Activated CD4-positive, alpha-beta T cell treated with anti-CD3 and anti-CD28 coated beads for 36 hours (primary cell): ENCODE measurements at places on chromosomes 7 and 10. TPM values are rescaled to one million over a fixed set of nuclear protein-coding genes. Genes with fewer than 3 reads are reported as not detected.

Gene PAX2
- 0.09 TPM for total RNA-seq

Gene GNAT3
- total RNA-seq = not detected

Gene FBXL13
- total RNA-seq = 0.83 TPM

Gene MYL7
- total RNA-seq = not detected

Gene HOXA10
- not detected for total RNA-seq

Gene GIMAP8
- total RNA-seq = 7.7 TPM

DNA sequence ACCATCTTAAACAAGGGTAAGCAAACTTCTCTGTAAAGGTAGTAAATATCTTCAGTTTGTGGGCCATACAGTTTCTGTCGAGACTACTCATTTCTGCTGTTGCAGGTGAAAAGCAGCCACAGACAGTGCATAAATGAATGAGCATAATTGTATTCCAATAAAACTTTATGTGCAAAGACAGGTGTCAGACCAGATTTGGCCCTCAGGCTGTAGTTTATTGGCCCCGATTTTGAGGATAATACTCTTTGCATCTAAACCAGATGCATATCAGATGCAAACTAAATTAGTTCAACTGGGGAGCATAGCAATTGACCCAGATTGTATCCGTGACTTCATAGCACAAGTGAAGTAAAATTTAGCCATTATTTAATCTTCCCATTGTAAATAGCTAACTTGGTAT, 70.0 kb downstream of the SNX10 start:
- H3K4me1 ChIP-seq = peaks cover 5% of the 10 kb centered on the region
- no peak overlapping the region for H3K4me3 ChIP-seq
- no peaks in the 10 kb centered on the region for H3K27me3 ChIP-seq

DNA sequence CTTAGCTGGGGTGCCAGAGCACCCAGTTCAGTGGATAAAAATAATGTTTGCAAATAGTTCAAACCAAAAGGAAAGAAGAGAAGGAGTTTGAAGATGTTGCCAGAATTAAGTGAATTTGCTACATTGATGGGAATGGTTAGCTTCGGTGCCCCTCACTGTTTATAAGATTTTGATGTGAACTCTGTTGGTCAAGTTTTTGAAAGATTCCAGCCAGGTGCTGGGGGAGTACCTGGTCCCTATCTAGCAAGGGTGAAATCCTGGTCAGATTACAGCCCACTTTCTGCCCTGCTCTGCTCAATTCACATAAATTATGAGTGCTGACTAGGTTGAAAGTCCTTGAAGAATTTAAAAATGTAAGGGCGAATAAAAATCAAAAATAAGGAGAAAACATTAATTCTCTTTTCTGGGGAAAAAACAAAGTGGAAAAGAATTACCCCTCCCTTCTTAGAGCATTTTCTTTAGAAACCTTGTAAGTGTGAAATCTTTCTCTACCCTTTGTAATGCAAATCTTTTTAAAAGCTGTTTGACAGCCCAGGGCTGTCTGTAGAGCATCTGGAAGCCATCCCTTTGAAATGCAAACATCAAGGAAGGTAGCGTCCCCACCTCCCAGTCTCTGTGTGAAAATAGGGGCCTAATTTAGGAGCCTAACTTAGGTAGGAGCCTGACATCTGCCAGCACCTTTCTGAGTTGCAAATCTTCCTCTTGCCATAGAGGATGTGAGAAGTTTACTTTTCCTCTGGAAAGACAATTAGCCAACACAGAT, 1.4 kb upstream of the GIMAP5 start:
- H3K4me3 ChIP-seq = peak overlapping the region; percentile 86
- no peak for DNase-seq
- no peaks in the 10 kb centered on the region for H3K27me3 ChIP-seq
- peaks cover 29% of the 10 kb centered on the region for H3K36me3 ChIP-seq
- peak overlapping the region; percentile 98 for H3K27ac ChIP-seq
- H3K4me1 ChIP-seq = peaks cover 70% of the 10 kb centered on the region

GRCh38 chr7:121744319-121744718, 128.6 kb upstream of the PTPRZ1 start:
- no peaks in the 10 kb centered on the region for H3K27me3 ChIP-seq
- no peaks in the 10 kb centered on the region for H3K36me3 ChIP-seq
- no peak overlapping the region for H3K4me3 ChIP-seq
- H3K27ac ChIP-seq = no peak overlapping the region
- no peaks in the 10 kb centered on the region for H3K4me1 ChIP-seq

- DNase-seq = no peak
- H3K27me3 ChIP-seq = no peaks in the 10 kb centered on the region
- H3K27ac ChIP-seq = no peak overlapping the region
- H3K4me3 ChIP-seq = no peak overlapping the region
Observed at GRCh38 chr10:75950997-75951589, 519.7 kb downstream of the LRMDA start.

DNA sequence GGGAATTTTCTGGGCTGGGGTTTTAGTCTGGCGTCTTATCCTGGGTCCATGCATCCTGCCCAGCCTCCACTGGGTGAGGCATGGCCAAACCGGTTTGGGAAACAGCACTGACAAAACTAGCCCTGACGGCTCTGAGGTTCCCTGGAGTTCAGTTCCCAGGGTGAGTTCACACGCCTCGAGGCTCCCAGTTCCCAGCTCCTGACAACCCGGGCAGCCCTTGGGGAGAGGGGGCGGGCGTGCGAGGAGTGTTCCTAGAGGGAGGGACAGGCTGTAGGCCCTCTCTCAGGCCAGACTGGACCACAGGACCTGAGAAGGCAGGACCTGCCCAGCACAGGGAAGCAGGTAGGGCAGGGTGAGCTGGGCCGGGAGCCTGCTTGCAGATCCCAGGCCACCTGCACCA, 82.3 kb upstream of the PPIF start:
- H3K27me3 ChIP-seq = no peaks in the 10 kb centered on the region
- DNase-seq = no peak
- H3K4me1 ChIP-seq = peaks cover 21% of the 10 kb centered on the region
- no peaks in the 10 kb centered on the region for H3K36me3 ChIP-seq

DNA sequence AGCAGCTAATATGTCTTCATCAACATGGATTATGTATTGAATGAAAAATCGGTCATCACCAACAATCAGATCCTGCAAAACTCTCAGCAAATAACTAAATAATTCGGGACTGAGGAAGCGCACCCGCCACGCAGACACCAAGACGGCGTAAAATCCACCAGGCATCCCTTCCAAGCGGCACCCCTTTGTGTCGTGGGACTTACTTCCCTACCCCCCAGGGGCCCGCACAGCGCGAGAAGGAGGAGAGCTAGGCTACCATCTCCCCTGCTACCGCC, 721 bp downstream of the ARL3 start:
- H3K27me3 ChIP-seq = no peaks in the 10 kb centered on the region
- H3K4me3 ChIP-seq = peak overlapping the region; percentile 82
- peak overlapping the region; percentile 63 for H3K27ac ChIP-seq

DNA sequence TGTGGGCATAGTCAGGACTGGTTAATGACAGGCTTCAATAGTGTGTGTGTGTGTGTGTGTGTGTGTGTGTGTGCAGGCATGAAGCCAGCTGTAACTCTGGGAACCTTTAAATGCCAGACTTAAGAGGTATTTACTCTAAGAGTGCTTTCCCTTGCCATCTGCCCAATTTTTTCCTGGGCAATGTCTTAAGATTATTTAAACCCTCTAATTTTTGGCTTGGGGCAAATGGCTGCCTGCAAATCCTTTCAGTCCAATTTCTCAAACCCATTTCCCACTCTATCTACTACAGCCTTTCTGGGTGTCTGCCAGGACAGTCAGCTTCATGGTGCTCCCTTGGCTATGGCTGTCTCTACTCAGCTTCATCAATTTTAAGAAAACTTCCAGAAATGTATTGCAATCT, 62.6 kb upstream of the C1GALT1 start:
- no peaks in the 10 kb centered on the region for H3K4me1 ChIP-seq
- no peaks in the 10 kb centered on the region for H3K36me3 ChIP-seq

- H3K36me3 ChIP-seq = no peaks in the 10 kb centered on the region
- no peak overlapping the region for H3K4me3 ChIP-seq
- no peaks in the 10 kb centered on the region for H3K4me1 ChIP-seq
- H3K27me3 ChIP-seq = no peaks in the 10 kb centered on the region
- no peak overlapping the region for H3K27ac ChIP-seq
Observed at GRCh38 chr7:26135551-26135950, 16.4 kb upstream of the NFE2L3 start.

GRCh38 chr10:89337484-89337883, 9.7 kb downstream of the IFIT3 start:
- no peak overlapping the region for H3K27ac ChIP-seq
- H3K27me3 ChIP-seq = peaks cover 5% of the 10 kb centered on the region
- H3K4me3 ChIP-seq = no peak overlapping the region
- H3K36me3 ChIP-seq = peaks cover 21% of the 10 kb centered on the region

DNA sequence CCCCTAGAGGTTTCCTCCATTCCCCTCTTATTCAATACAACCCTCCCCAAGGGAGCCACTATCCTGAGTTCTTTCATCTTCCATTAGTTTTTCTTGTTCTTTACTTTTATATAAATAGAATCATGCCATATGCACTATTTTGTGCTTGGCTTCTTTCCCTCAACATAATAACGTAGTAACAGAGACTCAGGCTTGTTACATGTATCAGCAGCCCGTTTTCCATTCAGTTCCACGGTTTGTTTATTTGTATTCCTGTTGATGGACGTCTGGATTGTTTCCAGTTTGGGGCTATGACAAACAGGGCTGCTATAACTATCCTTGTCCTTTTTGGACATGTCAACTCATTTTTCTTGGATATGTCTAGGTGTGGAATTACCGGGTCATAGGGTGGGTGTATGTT, 264.4 kb upstream of the MKI67 start:
- no peaks in the 10 kb centered on the region for H3K36me3 ChIP-seq
- no peak for DNase-seq
- H3K27ac ChIP-seq = no peak overlapping the region
- H3K4me1 ChIP-seq = no peaks in the 10 kb centered on the region
- H3K4me3 ChIP-seq = no peak overlapping the region

GRCh38 chr10:118516716-118517115, 78.7 kb downstream of the PRLHR start:
- H3K4me3 ChIP-seq = no peak overlapping the region
- DNase-seq = no peak
- peaks cover 14% of the 10 kb centered on the region for H3K27me3 ChIP-seq
- no peak overlapping the region for H3K27ac ChIP-seq

GRCh38 chr10:110442746-110443145, 55.0 kb upstream of the DUSP5 start:
- no peaks in the 10 kb centered on the region for H3K36me3 ChIP-seq
- DNase-seq = peak; percentile 4
- H3K4me3 ChIP-seq = no peak overlapping the region
- H3K27ac ChIP-seq = no peak overlapping the region
- H3K27me3 ChIP-seq = peaks cover 4% of the 10 kb centered on the region

DNA sequence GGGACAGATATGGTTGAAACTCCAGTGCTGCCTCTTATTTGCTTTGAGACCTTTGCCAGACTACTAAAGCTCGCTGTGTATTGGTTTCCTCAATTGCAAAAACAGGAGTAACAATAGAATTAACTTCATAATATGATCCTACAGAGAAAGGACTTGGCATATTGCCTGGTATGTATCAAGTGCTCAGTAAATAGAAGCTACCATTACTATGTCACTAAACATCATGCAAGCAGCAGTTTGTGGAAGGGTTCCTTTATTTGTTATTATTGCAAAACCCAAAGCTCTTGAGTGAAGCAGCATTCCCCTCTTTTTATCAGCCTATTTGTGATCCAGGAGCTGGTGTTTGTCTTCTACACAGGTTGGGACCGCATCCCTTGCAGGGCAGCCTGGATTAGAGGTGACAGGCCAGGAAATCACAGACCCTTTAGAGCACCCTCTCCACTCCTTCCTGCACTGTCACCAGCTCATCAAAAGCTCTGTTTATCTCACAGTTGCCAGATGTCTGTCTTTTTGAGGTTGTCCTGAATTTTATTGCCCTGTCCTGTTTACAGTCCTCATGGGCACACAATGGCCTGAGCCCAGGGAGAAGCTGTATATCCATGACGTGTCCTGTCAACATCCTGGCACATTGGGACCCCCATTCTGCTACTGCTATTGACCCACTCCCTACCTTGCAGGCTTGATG, 121.5 kb downstream of the SNX10 start:
- H3K27me3 ChIP-seq = peaks cover 11% of the 10 kb centered on the region
- H3K27ac ChIP-seq = no peak overlapping the region
- H3K4me3 ChIP-seq = no peak overlapping the region
- H3K4me1 ChIP-seq = no peaks in the 10 kb centered on the region
- DNase-seq = no peak
- no peaks in the 10 kb centered on the region for H3K36me3 ChIP-seq

GRCh38 chr7:27134392-27134791, 3.8 kb upstream of the HOXA4 start:
- DNase-seq = peak; percentile 39
- H3K4me3 ChIP-seq = no peak overlapping the region
- H3K4me1 ChIP-seq = peaks cover 19% of the 10 kb centered on the region
